ENCODE measurements at places on chromosomes 11 and 22. TPM values are rescaled to one million over a fixed set of nuclear protein-coding genes. Genes with fewer than 3 reads are reported as not detected.

The HEPHL1 gene
- polyA plus RNA-seq = 0.03 TPM

The MS4A5 gene
- not detected for polyA plus RNA-seq

The RFPL1 gene
- 0.46 TPM for polyA plus RNA-seq

The FZD4 gene
- polyA plus RNA-seq = 31.9 TPM

The MS4A12 gene
- polyA plus RNA-seq = not detected

The MFRP gene
- polyA plus RNA-seq = not detected

The TMEM121B gene
- 5.2 TPM for polyA plus RNA-seq

The BLID gene
- polyA plus RNA-seq = not detected

The MMP12 gene
- not detected for polyA plus RNA-seq

The CHEK2 gene
- 10.2 TPM for polyA plus RNA-seq

The TRIM48 gene
- not detected for polyA plus RNA-seq

The PATE2 gene
- polyA plus RNA-seq = not detected

The SERPIND1 gene
- polyA plus RNA-seq = not detected

The SCGB1C1 gene
- not detected for polyA plus RNA-seq

The SLC25A17 gene
- 21.3 TPM for polyA plus RNA-seq

The NAALAD2 gene
- polyA plus RNA-seq = 11.8 TPM

The SLC5A12 gene
- polyA plus RNA-seq = 0.08 TPM

The ASCL2 gene
- not detected for polyA plus RNA-seq

The GLB1L2 gene
- 0.69 TPM for polyA plus RNA-seq

The ACRV1 gene
- polyA plus RNA-seq = 1.4 TPM

The OR51T1 gene
- not detected for polyA plus RNA-seq

The AMPD3 gene
- 9.8 TPM for polyA plus RNA-seq

The GGTLC3 gene
- not detected for polyA plus RNA-seq

The FSHB gene
- not detected for polyA plus RNA-seq

The LGALS12 gene
- 0.12 TPM for polyA plus RNA-seq

The KCNJ1 gene
- polyA plus RNA-seq = 0.48 TPM

The RHOD gene
- 20.7 TPM for polyA plus RNA-seq

The NUMA1 gene
- polyA plus RNA-seq = 159 TPM

The GAB4 gene
- not detected for polyA plus RNA-seq

The ARL2 gene
- polyA plus RNA-seq = 81.4 TPM

The PLA2G3 gene
- polyA plus RNA-seq = not detected

The RAB36 gene
- not detected for polyA plus RNA-seq

The KRTAP5-1 gene
- 2.2 TPM for polyA plus RNA-seq

The ANO5 gene
- polyA plus RNA-seq = 28.1 TPM

The LRRC56 gene
- 5.9 TPM for polyA plus RNA-seq

The CRYBB1 gene
- 1.5 TPM for polyA plus RNA-seq

The DNAJB7 gene
- 0.45 TPM for polyA plus RNA-seq

The CCDC89 gene
- polyA plus RNA-seq = not detected

The TRIM29 gene
- not detected for polyA plus RNA-seq

The SYT8 gene
- polyA plus RNA-seq = 0.41 TPM

The DGAT2 gene
- polyA plus RNA-seq = 0.17 TPM

The SLC6A5 gene
- polyA plus RNA-seq = not detected

The UVRAG gene
- polyA plus RNA-seq = not detected

The OR8D1 gene
- polyA plus RNA-seq = 0.08 TPM

The TNKS1BP1 gene
- polyA plus RNA-seq = 84.0 TPM

The MOV10L1 gene
- not detected for polyA plus RNA-seq

The HMOX1 gene
- 10.8 TPM for polyA plus RNA-seq

The MYBPC3 gene
- 0.67 TPM for polyA plus RNA-seq
